ENCODE measurements at places on chromosomes 2 and 18. TPM values are rescaled to one million over a fixed set of nuclear protein-coding genes. Genes with fewer than 3 reads are reported as not detected.
A peak's percentile ranks its signal among the peaks of the same experiment; 100 is the strongest.

The COPS9 gene
- total RNA-seq, result 220 TPM

GRCh38 chr2:172705352-172705751, 30.3 kb upstream of the RAPGEF4 start:
- DNase-seq, result no peak

DNA sequence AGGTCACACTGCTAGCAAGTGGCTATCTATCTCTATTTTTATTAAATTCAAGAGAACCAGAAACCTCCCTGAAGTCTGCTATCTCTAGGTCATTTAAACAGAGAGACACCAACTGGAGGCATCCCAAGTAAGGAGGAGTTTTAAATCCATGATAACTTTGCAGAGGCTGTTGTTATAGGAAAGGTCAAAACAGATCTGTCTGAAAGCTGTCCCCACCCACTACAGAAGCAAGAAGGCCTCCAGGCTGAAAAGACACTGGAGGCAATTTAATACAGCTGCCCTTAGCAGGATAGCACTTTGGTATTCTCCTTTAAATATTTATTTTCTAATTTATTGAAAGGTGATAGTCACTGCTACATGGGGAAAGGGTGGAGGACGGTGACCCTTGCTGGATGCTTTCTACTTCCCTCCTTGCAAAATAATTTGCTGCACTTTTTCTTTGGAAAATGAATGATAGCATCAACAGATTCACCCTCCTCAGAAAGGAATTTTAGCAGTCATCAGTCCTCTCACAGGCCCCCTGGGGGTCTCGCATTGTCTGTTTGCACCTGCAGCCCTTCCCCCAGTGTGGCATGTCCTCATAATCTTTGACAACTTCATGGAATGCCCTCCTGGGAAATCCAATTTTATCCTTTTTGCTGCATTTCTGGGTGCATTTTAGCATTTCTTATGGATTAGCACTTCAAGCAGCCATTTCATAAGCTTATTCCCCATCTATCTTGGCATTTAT, 429.5 kb upstream of the TNP1 start:
- DNase-seq, result no peak

GRCh38 chr2:227891673-227892072, 20.2 kb downstream of the DAW1 start:
- DNase-seq, result no peak

The PRKAG3 gene
- not detected for total RNA-seq

- DNase-seq, result no peak
Observed at GRCh38 chr2:16141641-16141921, 201.2 kb downstream of the MYCN start.

GRCh38 chr2:72128843-72129227, 18.8 kb downstream of the CYP26B1 start:
- DNase-seq, result no peak

DNA sequence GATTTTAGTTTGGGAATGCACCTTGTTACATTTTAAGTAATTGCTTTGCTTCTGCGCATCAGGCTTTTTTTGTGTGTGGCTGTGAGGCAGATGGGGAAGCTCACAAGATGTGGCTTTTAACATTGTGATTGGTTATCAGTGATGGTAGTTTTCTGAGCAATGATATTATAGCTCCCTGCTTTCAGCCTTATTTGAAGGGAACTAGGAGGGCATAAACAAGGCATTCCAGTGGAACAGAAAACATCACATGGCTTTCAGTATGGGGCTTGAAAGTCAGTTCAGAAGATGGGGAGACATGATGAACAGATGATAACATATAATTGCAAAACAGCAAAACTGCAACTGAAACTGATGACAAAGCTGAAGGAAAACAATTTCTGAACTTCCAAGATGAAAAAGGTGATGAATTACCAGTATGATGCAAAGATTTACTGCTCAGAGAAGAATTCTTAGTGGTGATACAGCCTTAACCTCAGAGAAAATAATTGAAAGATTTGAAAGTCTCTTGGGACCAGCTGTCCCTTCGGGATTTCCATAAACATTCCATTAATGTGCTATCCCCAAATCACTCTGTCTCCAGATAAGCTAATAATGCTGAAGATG, 439.7 kb downstream of the RND3 start:
- no peak for DNase-seq

DNA sequence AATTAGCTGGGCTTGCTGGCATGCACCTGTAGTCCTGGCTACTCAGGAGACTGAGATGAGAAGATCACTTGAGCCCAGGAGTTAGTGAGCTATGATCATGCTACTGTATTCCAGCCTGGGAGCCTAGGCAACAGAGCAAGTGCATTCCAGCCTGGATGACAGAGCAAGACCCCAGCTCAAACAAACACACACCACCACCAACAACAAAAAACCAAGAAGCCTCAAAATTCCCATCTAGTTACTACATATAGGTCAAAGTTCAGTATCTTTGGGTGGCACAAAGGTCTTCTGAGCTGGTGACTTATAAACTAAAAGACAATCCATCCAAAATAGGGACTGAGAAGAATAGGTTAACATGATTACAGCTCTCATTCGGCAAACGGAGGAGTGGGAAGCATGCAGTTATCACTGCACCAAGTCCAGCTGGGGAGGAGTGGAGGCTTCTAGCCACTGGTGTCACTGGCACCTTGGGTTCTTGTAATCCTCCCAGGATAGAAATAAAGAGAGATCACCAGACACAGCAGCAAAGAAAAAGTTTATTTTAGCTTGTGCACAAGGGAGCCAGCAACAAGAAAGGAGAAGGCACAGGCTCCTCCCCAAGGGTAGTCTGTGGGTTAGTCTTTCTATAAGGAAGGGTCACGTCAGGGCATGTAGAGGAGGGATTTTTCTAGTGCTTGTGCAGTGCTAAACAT, 57.4 kb downstream of the SH2D6 start:
- no peak for DNase-seq

The WNT6 gene
- 2.1 TPM for total RNA-seq

DNA sequence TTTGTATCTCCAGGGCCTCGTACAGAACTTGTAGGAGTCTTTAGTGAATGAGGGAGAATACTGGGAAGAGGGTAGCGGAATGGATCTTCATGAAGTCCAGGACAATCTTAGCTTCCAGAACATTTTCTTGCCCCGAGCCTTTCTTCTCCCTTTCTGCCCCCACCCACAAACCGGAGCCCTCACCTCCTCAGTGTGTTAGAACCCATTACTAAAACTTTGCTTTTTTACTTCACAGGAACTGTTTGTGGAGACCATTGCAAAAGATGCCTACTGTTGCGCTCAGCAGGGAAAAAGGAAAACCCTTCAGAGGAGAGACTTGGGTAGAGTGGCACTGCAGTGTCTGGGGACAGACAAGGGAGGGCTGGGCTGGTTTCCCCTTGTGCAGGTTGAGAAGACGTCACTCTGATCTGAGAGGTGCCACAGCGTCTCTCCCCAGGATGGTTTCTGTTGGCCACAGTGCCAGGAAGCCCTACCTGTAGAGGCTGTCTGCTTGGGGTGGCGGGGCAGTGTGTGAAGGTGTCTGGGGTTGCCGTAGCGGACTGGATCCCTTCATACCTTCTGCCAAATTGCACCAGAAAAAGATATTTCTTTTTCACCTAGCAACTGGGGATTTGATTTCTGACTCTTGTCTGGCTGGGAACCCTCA, 786 bp downstream of the POLE4 start:
- DNase-seq, result peak; percentile 59

DNA sequence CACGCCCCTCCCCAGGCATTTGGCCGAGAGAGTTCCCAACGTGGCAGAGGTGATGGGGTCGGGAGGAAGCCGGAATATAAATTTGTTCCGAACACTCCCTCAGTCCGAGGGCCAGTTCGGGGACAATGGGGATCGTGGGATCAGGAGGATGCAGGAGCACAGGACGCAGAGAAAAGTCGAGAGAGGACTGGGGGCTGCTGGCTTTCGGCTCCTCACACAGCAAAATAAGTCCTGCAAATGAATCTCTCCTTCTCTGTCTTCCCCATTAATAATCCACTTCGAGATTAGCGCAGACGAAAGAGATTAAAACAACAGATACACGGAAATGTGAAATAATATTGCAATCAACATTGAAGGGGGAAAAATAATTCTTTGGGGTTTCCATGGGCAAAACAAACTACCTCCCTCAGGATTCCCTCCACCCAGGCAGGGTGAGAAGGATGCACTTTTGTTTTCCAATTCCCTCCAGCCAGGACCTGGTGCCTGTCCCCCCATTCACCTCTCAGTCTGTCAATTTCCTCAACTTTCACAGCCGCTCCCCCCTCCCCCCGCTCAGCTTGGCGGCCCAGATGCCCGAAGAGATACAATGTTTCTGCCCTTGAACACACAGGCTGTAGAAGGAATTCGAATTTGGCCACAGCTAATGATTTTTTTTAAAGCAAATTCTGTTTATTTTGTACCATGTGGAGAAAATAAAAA, 3.1 kb upstream of the ZEB2 start:
- peak; percentile 69 for DNase-seq

- DNase-seq, result no peak
Observed at GRCh38 chr2:236311286-236311685, 47.1 kb upstream of the ASB18 start.

- no peak for DNase-seq
Observed at GRCh38 chr2:37672870-37673184, 1.4 kb upstream of the CDC42EP3 start.

DNA sequence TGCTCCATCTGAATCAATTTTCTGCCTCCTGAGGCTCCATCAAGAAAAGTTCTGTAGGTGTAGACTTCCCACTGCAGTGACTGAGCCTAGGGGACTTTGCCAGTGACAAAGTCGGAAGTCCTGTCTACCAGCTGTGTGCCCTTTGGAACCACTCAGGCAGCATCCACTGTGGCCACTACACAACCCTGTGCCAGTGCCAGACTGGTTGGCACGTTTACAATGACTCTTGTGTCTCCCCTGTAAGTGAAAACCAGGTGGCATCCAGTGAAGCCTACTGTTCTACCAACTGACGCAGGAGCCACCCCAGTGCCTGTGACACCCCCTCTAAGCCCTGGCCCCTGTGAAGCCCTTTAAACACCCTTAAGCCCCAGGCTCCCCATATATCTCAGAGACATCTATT, 132.1 kb upstream of the SERPINE2 start:
- DNase-seq, result no peak

The EVX2 gene
- not detected for total RNA-seq

- DNase-seq, result no peak
Observed at GRCh38 chr2:219180961-219181360, 2.9 kb downstream of the RETREG2 start.
